Stimulated activated naive CD4-positive, alpha-beta T cell treated with Interleukin-2 at 50 U/mL for 16 hours (primary cell): ENCODE measurements at places on chromosomes 3 and 15.
A peak's percentile ranks its signal among the peaks of the same experiment; 100 is the strongest.

DNA sequence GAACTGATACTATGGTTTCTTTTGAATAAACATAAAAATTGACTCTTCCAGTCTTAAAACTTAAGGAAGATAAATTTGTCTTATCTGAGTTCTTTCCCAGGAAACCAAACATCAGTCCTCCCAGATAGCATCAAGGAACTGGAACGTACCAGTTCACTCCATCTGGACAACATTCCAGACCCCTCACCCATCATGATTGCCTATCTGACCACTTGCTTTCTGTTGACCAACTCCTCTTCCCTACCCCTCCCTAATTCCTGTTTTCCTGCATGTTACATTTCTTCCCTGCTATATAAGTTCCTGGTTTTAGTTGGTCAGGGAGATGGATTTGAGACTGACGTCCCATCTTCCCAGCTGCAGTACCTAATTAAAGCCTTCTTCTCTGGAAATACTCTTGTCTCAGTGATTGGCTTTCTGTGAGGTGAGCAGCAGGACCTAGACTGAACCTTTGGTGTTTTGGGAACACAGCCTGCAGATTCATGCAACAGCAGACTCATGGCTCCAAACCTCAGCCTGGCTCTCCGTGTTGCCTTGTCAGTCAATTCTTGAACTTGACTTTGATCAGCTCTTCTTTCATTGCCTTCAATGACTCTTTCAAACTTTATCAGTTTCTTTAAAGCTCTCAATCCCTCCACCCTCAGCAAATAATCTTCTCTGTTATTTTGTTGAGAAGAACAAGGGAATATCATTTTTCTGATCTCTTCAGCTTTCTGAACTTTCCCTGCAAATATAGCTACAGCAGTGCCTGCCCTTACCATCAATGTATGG is 123.6 kb downstream of the RPL22L1 start:
- no peak for DNase-seq

- no peak for DNase-seq
Observed at GRCh38 chr3:30632065-30632464, 25.7 kb downstream of the TGFBR2 start.

DNA sequence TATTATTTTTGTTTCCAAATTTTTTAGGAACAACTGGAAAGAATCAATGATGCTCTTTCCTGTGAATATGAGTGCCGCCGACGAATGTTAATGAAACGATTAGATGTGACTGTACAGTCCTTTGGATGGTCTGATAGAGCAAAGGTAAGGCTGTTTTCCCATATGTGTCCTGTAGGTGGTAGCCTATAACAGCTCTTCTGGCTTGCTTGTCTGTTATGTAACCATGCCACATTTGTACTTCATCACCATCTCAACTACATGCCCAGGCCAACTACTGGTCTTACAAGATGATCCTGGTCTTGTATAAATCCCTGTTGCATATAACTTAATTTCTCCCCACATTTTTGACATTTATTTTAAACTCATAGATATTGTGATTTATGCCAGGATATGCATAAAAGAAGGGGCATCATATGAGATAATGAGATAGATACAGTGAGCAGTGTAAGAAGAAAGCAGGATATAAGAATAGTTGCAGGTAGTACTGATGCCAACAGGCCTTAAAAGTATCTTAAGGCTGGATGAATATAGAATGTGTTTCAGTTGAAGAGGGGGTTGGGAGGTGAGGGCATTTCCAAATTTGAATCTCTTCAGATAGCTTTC is 20.3 kb downstream of the FAM98B start:
- peak; percentile 4 for DNase-seq

DNA sequence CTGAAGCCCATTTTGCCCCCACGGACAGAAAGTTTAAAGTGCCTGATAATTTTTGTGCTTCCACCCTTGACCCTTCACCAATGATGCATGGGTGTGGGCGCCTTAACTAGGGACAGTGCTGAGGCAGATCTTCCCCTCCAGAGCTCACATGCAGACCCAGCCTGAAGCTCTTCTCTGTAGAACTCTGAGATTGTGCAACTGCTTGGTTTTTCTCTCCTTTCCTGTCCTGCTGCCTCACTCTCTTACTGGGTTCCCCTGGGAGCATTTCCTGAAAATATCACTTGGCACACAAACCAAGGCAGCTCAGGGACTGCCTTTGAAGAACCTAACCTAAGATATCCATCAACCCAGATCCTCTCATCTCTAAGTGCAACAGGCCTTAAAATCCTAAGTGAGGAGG is 220.3 kb upstream of the STT3B start:
- DNase-seq, result no peak

GRCh38 chr3:13353506-13353905 is 66.6 kb downstream of the NUP210 start:
- no peak for DNase-seq

DNA sequence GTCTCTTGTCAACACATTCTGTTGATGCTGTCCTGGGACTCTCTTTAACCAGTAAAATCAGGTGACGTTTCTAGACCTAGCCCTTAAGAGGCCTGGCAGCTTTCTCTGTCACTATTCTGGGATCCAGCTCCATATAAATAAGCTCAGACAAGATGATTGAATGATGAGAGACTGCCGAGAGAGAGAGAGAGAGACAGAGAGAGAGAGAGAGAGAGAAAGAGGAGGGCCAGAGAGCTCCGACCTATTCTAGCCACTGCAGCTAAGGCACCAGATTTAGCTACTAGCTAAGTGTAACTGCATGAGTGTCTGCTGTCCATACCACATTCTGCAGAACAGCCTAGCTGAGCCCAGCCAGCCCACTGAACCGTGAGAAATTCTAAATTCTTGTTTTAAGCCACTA is 36.1 kb upstream of the CTXND1 start:
- no peak for DNase-seq

GRCh38 chr15:30885814-30886213 is 17.9 kb upstream of the FAN1 start:
- no peak for DNase-seq

GRCh38 chr3:170914690-170915089 is 6.3 kb upstream of the EIF5A2 start:
- no peak for DNase-seq

DNA sequence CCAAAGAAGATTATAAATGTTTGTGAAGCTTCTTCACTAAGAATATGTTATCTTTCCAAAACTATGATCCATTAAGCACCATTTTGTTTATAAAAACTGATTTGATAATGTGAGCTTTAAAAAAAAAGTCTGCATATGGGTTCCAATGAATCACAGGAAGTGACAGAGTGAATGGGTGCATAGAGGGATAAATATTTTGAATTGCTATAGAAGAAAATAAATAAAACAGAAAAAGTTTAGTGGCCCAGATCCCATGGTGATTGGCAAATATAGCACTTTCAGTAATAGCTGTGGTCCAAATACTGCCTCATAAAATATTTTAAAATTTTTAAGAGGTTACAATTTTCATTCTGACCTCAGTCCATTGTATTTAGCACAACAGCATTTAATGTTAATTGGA is 19.2 kb downstream of the CPA3 start:
- no peak for DNase-seq
